Esophagus squamous epithelium (tissue), 5 donors: ENCODE measurements at places on chromosomes 1 and 21.

- H3K27ac ChIP-seq = no peak overlapping the region
- H3K27me3 ChIP-seq = peaks cover 27% of the 10 kb centered on the region
- H3K36me3 ChIP-seq = no peaks in the 10 kb centered on the region
- DNase-seq = no peak
- peaks cover 8% of the 10 kb centered on the region for H3K4me1 ChIP-seq
Measured at GRCh38 chr1:167059045-167059808, 30.9 kb downstream of the GPA33 start.

DNA sequence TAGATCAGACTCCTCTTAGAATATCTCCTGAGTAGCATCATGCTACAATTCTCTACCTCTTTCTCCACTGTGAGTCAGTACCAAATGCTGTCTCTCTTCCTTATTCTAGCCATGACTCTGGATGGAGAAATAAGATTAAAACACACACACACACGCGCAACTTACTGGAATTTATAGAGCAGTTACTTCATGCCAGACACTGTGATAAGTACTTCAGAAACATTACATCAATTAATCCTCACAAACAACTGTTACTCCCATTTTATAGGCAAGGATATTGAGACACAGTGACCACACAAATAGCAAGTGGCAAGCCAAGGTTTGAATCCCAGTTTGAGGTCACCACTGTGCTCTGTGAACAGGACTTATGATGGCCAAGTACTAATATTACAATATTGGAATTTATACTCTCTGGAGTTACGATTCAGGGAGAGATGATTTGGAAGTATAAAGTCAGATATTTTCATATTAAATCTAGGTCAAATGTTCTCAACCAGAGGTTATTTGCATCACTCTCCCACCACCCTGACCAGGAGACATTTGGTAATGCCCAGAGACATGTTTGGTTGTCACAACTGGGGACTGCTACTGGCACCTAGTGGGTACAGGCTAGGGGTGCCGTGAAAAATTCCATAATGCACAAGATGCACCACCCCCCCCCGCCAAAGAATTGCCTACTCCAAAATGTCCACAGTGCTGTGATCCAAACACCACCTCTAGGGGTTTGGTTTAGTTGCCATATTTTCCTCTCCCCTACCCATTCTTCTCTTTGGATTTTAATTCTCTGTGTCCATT, 221.6 kb downstream of the LTN1 start:
- peak overlapping the region; percentile 28 for H3K4me3 ChIP-seq
- DNase-seq = no peak
- H3K27me3 ChIP-seq = no peaks in the 10 kb centered on the region
- H3K4me1 ChIP-seq = no peaks in the 10 kb centered on the region
- H3K27ac ChIP-seq = peak overlapping the region; percentile 80

- H3K36me3 ChIP-seq = no peaks in the 10 kb centered on the region
- DNase-seq = no peak
- no peaks in the 10 kb centered on the region for H3K27me3 ChIP-seq
Measured at GRCh38 chr21:38027901-38028498, 111.7 kb upstream of the KCNJ6 start.

GRCh38 chr1:76944942-76945341, 77.7 kb downstream of the ST6GALNAC5 start:
- DNase-seq = no peak
- H3K4me1 ChIP-seq = no peaks in the 10 kb centered on the region
- no peak overlapping the region for H3K4me3 ChIP-seq
- H3K36me3 ChIP-seq = no peaks in the 10 kb centered on the region
- no peak overlapping the region for H3K27ac ChIP-seq
